ENCODE measurements at places on chromosomes 16 and 17.

- peak; percentile 80 for DNase-seq
Measured at GRCh38 chr16:90008708-90009145, 10.5 kb downstream of the DBNDD1 start.

DNA sequence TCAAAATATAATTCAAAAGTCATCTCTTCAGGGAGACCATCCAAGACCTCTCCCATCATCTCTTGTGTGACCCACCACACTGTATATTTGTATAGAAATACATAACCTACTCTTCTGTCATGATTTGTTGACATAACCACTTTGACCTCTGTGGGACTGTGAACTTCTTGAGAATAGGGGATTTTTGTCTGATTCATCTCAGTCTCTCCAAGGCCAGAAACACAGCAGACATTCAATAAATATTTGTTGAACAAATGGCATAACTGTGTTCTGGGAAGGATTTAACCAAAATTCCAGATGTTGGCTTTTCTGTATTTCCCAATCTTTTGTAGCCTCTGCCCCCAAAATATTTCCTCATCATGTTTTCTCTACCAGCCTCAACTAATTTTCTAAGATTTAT lies 169.7 kb downstream of the CDH11 start:
- no peak for DNase-seq

GRCh38 chr16:51113236-51114125 lies 37.6 kb downstream of the SALL1 start:
- DNase-seq, result no peak

GRCh38 chr17:80356231-80356856 lies 58.6 kb upstream of the ENDOV start:
- no peak for DNase-seq

DNA sequence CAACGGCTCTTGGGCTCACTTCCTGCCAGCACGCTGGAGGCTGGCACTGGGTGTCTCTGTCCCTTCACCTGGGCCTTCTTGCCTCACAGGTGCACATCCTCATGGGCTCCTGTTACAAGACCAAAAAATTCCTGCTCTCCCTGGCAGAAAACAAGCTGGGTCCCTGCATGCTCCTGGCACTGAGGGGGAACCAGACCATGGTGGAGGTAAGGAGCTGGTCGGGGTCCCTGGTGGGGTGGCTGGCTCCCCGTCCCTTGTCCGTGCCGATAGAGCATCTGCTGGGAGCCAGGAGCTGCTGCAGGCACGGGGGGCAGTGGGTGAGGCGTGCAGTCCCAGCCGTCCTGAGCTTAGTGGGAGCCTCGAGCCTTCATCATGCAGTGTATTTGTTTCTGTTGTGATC lies 79.5 kb upstream of the PLCG2 start:
- no peak for DNase-seq

DNA sequence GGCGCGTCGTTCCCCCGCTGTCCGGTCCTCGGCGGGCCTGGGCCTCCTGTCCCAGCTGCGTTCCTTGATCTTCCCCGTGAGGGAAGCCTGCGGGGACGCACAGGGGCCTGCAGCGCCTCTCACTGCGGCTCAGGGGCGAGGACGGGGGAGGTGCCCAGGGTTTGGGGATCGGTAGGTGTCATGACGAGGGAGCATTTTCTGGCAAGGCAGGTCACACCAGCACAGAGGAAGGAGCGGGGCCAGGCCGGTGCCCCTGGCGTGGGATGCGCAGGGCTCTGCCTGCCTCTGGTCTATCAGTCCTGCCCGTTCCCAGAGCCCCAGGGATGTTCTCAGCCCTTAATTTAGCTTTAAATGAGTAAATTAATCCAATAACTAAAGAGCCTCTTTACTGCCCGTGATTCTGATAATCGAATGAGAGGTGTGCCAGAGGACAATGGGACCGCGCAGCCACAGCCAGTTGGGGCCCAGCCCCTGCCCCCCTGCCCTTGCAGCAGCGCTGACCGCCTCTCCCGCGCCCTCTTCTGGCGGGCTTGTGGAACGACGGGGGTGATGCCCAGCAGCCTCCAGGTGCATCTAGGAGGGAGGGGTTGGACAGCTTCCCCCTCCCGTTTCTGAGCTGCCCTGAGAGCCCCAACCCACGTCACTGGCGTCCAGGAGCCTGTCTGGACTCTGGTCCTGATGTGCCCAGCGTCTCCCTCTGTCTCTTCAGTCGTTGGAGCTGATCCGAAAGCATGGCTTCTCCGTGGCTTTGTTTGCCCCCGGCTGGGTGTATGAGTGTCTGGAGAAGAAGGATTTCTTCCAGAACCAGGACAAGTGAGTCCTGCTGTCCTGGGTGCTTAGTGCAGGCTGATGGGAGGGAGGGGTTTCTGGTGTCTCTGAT lies 7.9 kb downstream of the ENGASE start:
- peak; percentile 73 for DNase-seq

DNA sequence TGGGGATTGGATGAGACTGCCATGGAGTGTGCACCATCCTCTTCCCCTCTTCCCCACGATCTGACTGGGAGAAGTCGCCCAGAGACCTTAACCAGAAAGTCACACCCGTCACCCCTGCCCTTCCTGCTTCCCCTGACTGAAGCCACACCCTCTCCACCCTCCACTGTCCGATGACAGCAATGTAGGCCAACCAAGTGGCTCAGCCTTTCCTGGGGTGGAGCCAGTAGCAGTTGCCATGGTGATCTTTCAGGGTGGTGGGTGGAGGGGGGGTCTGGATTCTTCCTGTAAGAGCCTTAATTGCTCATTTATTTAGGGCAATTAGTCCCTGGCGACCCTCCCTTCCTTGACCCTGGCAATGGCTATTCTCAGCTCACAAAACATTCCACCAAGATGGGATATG lies 37.5 kb upstream of the PHB1 start:
- no peak for DNase-seq

GRCh38 chr17:39543176-39543575 lies 64.5 kb downstream of the NEUROD2 start:
- no peak for DNase-seq

- no peak for DNase-seq
Measured at GRCh38 chr16:55498101-55498500, 10.8 kb upstream of the LPCAT2 start.

GRCh38 chr17:51718983-51719382 lies 439.5 kb downstream of the CA10 start:
- DNase-seq, result no peak

DNA sequence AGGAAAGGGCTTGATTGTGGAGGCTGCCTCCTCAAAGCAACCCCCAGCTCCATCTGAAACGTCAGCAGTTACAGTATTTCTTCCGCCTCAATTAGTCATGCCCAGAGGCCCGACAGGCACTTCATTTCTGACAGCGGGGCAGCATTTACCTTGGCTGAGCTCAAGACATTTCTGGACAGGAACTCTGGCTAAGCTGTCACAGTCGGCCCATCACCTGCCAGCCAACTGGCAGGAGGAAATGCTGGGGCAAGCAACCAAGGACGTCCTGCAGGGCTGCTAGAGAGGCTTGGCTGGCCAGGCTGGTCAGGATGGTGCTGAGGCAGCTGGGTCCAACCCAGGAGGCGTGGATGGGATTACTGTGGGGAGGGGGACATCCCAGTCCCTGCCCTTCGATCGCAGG lies 27.8 kb downstream of the PLXDC1 start:
- no peak for DNase-seq

Data from activated naive CD8-positive, alpha-beta T cell treated with anti-CD3 and anti-CD28 coated beads, Interleukin-2, amount 10 ng/mL, durations not matched to agents 7 days and 5 days (primary cell).